Activated naive CD4-positive, alpha-beta T cell treated with Interleukin-2 at 50 U/mL for 16 hours (primary cell): ENCODE measurements at places on chromosomes 3 and 15.

GRCh38 chr15:67085818-67086636 lies 20.6 kb downstream of the SMAD3 start:
- DNase-seq: peak; percentile 52

DNA sequence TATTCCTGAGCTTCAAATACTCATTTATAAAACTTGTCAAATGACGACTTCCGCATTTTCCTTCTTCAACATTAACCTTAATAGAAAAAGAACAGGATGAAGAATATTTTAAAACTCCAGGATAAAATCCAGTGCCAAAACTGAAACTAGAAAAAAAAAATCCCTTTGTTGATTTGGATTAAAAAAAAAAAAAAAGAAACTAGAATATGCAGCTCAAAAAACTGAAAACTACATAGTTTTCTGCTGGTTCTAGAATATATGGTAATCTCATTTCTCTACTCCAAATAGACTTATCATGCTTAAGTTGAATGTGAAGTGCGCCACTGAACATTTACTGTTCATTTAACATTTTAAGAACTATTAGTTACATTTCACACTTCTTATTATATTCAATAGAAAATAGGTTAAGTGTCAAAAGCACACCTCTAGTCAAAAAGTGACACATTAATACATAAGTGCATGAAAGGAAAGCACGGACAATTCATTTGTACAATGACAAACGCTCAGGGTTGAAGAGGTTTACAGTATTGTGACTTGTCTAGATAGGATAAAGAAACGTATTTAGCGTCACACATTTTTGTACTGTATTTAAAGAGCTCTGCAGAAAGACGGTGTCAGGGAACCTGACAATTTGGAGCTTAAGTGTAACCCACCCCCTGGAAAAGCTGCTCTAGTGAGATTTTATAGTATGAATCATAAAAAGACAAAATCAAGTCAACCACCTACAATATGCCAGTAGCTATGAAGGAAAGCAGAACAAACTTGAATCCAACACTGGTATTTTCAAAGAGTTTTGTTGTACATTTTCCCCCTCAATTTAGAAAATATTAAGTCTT lies 5.8 kb downstream of the TRA2B start:
- DNase-seq: no peak

DNA sequence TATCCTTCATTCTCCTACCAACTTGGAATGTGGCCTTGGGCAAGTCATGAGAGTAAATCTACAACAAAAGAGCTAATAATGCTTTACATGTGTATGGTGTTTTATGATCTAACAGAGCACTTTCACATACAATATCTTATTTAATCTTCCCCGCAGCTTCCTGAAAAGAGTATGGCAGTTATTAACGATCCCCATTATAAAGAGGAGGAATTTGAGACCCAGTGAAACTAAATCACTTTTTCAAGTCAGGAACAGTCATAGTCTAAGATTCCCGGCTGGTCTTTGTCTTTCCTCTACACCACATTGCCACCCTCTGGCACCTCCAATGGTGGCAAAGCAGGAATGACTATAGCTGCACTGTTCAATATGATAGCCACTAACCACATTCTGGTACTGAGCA lies 69.7 kb upstream of the CMSS1 start:
- no peak for DNase-seq

GRCh38 chr3:45628746-45629145 lies 34.2 kb downstream of the LIMD1 start:
- DNase-seq: no peak

DNA sequence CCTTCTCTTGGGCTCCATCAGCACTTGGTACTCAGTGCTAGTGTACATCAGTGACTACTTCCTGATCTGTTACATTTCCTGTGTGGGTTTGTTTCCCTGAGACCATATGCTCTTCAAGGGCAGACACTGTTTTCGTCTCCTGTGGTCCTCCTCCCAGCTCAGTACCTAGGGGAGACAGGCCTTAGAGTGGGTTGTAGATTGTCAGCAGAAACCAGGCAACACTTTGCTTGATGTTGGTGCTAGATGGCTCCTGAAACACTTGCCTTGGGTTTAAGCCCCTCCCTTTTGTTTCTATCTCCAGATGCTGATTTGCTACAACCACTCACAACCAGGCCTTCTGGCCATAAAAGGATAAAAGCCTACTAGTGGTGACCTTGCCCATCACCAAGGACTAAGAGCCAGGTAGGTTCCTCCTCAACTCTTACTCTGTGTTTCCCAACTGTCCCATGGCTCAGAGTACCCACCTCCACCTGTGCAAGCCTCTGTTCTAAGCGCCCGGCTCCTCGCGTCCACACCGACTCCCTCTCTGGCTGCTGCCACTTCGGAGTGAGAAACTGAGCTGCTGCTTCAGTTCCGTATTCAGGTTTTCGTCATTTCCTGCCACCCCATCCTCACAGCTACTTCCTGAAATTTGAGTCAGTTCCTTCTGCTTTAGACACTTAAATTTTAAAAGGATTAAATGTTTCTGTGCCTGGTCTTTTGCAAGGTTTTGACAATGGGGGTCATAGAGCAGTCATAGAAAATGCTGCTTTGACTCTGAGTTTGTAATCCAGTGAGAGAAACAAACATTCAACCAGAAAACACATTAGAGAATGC lies at the start of gene HCLS1:
Gene HCLS1, minus strand, starts transcription at position 548 of the 816 bp plus-strand sequence. CDS start 2,556 bp downstream, outside the sequence.
- DNase-seq: peak; percentile 70

GRCh38 chr15:65044724-65045481 lies at the start of gene SLC51B:
Gene SLC51B (plus strand): TSS chr15:65045387. CDS start chr15:65050005, 4,618 bp downstream.
- DNase-seq: no peak
